GM23338 (cell line): ENCODE measurements at places on chromosomes 4 and X.

GRCh38 chr4:181613200-181613599 lies 630.0 kb upstream of the TENM3 start:
- DNase-seq: no peak

GRCh38 chr4:13541720-13542576 lies 2.4 kb downstream of the NKX3-2 start:
- peak; percentile 88 for DNase-seq

GRCh38 chrX:71653344-71653743 lies 14.0 kb upstream of the LOC101059915 start:
- no peak for DNase-seq

- DNase-seq: no peak
Observed at GRCh38 chr4:119098306-119098705, 37.3 kb upstream of the MYOZ2 start.

- no peak for DNase-seq
Observed at GRCh38 chrX:107014936-107015335, 14.9 kb upstream of the MORC4 start.

DNA sequence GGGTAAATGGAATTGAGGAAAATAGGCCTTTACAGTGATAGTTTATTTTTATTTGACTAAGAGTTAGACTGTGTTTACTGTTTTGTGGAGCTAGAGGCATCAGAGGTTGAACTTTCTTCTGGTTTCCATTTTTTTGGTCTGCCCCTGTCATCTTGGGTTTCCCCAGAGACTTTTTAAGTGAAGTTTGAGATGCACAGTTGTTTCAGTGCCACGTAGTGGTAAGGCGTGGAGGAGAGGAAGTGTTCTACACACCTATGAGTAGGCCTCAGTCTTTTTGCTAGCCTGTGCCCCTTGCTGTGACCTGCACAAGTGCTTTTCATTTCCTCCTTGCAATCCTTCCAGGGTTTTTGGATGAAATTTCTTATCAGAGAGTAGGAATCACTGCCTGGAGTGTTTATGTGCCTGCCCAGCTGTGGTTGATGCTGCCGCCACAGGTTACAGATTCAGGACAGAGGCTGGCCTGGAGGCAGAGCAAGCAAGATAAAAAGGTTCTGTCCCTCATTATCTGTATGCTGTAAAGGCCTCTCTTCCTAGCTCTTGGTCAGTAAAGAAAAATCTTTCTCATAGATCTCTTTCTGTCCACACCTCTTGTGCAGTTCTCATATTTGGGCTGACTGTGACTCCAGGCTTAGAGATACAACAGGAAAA lies 12.5 kb upstream of the HSFX4 start:
- DNase-seq: no peak

- no peak for DNase-seq
Observed at GRCh38 chr4:48270951-48271473, 1.4 kb upstream of the TEC start.
